Activated naive CD4-positive, alpha-beta T cell treated with anti-CD3 and anti-CD28 coated beads, Interleukin-2, amount 10 ng/mL, durations not matched to agents 5 hours and 36 hours (primary cell): ENCODE measurements at places on chromosomes 7 and 10. TPM values are rescaled to one million over a fixed set of nuclear protein-coding genes. Genes with fewer than 3 reads are reported as not detected.

TMEM176A gene
- total RNA-seq = not detected

CYP2C8 gene
- not detected for total RNA-seq

TRPV5 gene
- total RNA-seq = not detected

HOXA4 gene
- not detected for total RNA-seq

GPR22 gene
- not detected for total RNA-seq

MINDY4 gene
- total RNA-seq = 1.3 TPM

SPDYE9 gene
- not detected for total RNA-seq

MMD2 gene
- not detected for total RNA-seq

SEPHS1 gene
- 56.1 TPM for total RNA-seq

C7orf57 gene
- total RNA-seq = not detected

NPSR1 gene
- not detected for total RNA-seq

FAM180A gene
- total RNA-seq = not detected

DPP6 gene
- total RNA-seq = not detected

FAM13C gene
- total RNA-seq = not detected

RAB19 gene
- total RNA-seq = 5.4 TPM

SNX10 gene
- 22.9 TPM for total RNA-seq

NUTM2A gene
- total RNA-seq = 0.43 TPM
